ENCODE measurements at places on chromosomes 6 and 20. TPM values are rescaled to one million over a fixed set of nuclear protein-coding genes. Genes with fewer than 3 reads are reported as not detected.
A peak's percentile ranks its signal among the peaks of the same experiment; 100 is the strongest.

- DNase-seq, result no peak
Measured at GRCh38 chr6:23783901-23784300, 342.1 kb upstream of the NRSN1 start.

The PRR18 gene
- not detected for total RNA-seq

- DNase-seq, result no peak
Measured at GRCh38 chr6:2866171-2866846, 24.6 kb upstream of the SERPINB1 start.

DNA sequence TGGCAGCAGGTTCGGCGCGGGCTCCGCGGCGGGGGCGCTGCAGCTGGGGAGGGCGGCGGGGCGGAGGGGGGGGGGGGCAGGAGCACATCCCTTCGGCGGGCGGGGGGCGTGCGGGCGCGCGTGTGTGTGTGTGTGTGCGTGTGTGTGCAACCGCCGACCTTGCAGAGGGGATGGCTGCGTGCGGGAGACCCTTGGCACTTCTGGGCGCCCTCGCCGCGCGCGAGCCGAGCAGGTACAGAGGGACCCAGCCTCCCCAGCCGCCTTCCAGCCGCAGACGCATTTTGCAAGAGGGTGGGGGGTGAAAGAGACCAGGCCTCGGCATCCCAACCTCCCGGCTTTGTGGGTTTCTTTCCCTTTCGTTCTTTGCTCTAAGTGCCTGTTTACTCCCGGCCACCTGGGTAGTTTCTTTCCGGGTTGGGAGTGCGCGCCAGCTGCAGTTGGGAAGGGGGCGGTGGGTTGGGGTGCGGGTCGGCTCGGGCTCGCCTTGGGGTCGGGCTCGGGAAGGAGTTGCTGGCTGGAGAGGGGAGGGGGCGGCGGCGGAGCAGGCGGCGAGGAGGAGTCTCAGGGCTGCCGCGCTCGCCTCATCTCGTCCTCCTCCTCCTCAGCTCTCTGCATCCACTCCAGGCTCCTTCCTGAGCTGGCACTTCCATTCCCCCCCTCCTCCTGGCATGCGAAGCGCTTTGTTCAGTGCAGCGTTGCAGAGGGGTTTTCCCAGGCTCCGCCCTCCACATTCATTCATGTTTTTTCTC lies 620 bp downstream of the HIVEP1 start:
- peak; percentile 70 for DNase-seq

DNA sequence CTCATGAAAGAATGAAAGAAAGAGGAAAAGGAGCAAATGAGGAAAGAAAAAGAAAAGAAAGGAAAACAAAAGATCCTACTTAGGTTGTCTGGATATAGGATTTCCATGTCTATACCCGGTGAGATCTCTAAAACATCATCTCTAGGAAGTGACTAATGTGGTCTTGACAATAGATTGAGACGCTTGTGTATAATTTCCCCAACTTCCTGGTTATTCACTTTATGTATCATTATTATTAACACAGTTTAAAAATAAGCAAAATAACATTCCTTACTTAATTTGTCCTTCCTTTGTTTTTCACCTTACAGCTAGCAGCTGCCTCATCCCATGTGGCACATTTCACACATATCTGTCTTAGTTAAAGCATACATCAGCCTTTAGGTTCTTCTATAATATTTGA lies 27.0 kb downstream of the LAMA4 start:
- no peak for DNase-seq

GRCh38 chr6:166658792-166659150 lies 31.7 kb upstream of the RPS6KA2 start:
- no peak for DNase-seq

- no peak for DNase-seq
Measured at GRCh38 chr6:79466207-79466834, 70.9 kb downstream of the LCA5 start.

GRCh38 chr20:11331096-11331495 lies 586.6 kb upstream of the BTBD3 start:
- DNase-seq, result no peak

The ARID1B gene
- 89.4 TPM for total RNA-seq

The ZNF76 gene
- total RNA-seq, result 37.8 TPM

All from transverse colon (tissue), 4 donors.